ENCODE measurements at places on chromosomes 12 and 14.

DNA sequence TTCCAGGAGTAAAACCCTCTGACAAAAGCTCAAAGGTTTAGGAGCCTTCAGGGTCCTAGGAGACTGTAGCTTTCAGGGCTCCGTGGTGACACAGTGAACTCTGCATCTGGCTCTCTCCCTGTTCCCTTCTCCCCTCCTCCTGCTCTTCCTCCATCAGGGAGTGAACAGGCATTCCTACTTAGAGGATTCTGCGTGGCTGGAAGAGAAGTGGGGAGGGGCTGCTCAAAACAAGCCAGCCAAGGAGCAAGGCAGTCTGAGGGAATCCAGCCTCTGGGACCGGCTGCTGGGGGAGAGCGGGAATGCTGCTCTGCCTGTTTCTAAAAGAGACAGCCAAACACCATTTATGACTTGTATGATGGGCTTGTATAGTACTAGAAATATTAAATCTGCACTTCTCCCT, 49.5 kb downstream of the RBMS2 start:
- no peak for DNase-seq

- no peak for DNase-seq
Observed at GRCh38 chr12:95859344-95859816, 628 bp downstream of the SNRPF start.

DNA sequence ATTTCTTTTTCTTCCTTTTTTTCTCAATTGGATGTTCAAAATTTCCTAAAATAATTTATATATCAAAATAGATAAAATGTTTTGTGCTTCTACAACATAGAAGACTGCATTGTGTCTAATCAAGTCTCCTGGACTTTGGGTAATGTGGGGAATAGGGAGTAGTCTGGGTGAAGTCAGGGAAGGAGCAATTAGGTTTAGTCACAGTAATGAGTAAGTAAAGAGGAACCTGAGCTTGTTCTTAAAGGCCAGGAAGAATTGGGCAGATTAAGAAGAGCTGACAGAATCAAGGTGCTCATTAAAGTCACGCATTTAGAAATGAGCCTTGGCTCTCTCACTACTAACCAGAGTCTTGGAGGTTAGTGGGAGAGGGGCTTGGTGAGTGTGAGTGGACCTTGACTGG, 233.3 kb upstream of the SSTR1 start:
- no peak for DNase-seq

- no peak for DNase-seq
Observed at GRCh38 chr14:21840765-21841164, 167.1 kb upstream of the OR4E1 start.
